Activated CD4-positive, alpha-beta T cell treated with anti-CD3 and anti-CD28 coated beads, Interleukin-2, amount 10 ng/mL, durations not matched to agents 7 days and 5 days (primary cell): ENCODE measurements at places on chromosomes 7 and 10.

- no peak overlapping the region for H3K27ac ChIP-seq
- H3K4me1 ChIP-seq = no peaks in the 10 kb centered on the region
- no peak overlapping the region for H3K4me3 ChIP-seq
- no peaks in the 10 kb centered on the region for H3K36me3 ChIP-seq
- DNase-seq = no peak
Observed at GRCh38 chr7:77501192-77501515, 35.9 kb upstream of the PTPN12 start.

DNA sequence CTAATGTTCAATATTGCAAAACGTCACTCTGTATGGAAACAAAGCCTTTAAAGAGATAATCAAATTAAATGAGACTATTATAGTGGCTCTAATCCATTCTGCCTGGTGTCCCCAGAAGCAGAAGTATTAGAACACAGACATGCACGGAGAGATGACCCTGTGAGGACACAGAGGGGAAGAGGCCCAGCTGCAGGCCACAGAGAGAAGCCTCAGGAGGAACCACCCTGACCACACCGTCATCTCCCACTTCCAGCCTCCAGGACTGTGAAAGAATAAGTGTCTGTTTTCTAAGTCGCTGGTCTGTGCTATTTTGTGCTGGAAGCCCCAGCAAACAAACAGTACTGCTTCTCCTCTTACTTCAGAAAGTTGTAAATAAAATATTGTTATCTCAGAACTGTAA, 283.5 kb upstream of the ADARB2 start:
- H3K4me3 ChIP-seq = no peak overlapping the region
- H3K27ac ChIP-seq = no peak overlapping the region

DNA sequence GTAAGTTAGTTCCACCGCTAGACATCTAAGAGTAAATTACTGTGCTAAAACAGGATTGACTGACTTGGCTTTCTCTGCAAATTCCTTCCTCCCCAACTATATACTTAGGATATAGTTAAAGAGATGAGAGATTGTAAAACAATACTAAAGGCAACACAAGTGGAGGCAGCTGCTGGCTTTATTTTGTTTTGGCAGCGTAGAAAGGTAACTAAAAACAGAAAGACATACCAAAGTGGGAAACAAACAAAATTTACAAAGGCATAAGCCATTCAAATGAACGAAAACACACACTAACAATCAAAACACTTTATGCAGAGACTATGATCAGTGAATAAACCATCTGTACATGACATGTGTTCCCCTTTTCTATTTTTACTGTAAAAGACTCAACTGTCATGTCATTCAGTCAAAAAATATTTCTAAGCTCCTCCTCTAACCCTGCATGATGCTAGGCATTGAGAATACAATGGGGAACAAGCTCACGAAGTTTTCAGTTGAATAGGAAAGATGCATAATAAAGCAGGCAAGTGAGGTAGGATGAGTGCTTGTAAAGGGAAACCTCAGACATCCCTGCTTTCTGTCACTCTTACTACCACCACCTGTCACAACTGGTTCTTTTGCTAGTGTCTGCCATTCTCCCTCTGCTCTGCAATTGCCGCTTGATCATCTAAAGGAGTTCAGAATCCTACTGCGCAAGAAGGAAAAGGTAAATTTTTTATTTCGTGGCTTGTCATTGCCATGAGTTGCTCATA, 64.2 kb upstream of the COL1A2 start:
- H3K27ac ChIP-seq = no peak overlapping the region
- H3K4me1 ChIP-seq = no peaks in the 10 kb centered on the region
- H3K4me3 ChIP-seq = no peak overlapping the region
- DNase-seq = no peak

DNA sequence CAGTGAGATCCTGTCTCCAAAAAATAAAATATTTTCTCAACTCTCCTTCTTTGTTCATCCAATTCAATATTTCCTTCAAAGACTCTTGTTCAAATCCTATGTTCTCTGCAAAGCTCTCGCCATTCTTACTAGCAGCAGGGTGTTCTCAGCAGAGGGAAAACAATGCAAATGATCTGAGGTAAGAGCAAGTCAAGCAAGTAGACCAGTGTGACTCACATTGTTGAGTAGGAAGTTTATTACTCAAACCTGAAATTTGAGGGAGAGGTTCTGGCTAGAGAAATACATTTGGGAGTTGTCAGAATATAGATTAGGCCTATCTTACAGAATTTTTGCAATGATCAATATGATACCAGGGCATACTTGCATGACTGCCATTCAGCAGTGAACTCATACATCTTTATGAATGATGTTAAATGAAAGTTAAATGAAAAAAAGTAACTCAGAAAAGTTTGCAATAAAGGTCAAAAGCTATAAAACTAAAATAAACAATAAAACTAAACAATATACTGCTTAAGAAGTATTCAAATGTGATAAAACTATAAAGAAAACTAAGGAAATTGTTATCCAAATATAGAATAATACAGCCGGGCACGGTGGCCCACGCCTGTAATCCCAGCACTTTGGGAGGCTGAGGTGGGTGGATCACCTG, 5.8 kb downstream of the IDE start:
- no peak overlapping the region for H3K4me3 ChIP-seq
- H3K27ac ChIP-seq = no peak overlapping the region
- peaks cover 2% of the 10 kb centered on the region for H3K27me3 ChIP-seq
- H3K36me3 ChIP-seq = peaks cover 19% of the 10 kb centered on the region
- peaks cover 25% of the 10 kb centered on the region for H3K4me1 ChIP-seq
- DNase-seq = no peak

DNA sequence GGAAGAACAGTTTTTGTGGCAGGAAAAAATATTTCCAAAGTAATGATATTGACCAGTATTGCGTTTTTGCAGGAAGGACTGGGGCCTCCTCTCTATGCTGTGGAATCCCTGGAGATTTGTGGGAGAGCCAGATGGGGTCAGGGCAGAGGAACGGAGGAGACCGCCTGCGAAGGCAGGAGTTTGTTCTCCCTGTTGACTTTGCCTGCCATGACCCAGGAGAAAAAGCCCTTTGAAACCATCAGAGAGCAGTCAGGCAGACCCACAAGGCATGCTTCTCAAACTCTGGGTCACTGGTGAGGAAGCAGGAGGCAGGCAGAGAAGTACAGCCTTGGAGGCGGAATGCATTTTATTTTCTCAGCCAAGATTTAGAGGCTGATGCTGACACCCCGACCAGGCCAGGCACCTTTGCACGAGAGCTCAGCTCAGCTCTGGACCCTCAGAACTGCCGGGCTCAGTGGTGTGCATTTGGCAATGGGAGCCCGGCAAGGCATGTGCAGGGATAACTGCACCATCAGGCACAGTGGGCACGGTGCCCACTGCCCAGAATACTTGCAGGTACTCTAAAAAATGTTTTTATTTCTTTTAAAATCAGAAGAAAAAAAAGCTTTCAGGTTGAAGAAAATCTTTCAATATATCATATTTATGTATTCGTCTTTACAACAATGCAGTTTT, 410.4 kb downstream of the RPS24 start:
- no peaks in the 10 kb centered on the region for H3K36me3 ChIP-seq
- H3K4me1 ChIP-seq = no peaks in the 10 kb centered on the region
- no peak for DNase-seq
- H3K4me3 ChIP-seq = no peak overlapping the region
- no peak overlapping the region for H3K27ac ChIP-seq

GRCh38 chr10:87615856-87616255, 43.8 kb upstream of the PAPSS2 start:
- H3K4me1 ChIP-seq = no peaks in the 10 kb centered on the region
- H3K27me3 ChIP-seq = peaks cover 12% of the 10 kb centered on the region
- no peak overlapping the region for H3K4me3 ChIP-seq
- H3K27ac ChIP-seq = no peak overlapping the region

DNA sequence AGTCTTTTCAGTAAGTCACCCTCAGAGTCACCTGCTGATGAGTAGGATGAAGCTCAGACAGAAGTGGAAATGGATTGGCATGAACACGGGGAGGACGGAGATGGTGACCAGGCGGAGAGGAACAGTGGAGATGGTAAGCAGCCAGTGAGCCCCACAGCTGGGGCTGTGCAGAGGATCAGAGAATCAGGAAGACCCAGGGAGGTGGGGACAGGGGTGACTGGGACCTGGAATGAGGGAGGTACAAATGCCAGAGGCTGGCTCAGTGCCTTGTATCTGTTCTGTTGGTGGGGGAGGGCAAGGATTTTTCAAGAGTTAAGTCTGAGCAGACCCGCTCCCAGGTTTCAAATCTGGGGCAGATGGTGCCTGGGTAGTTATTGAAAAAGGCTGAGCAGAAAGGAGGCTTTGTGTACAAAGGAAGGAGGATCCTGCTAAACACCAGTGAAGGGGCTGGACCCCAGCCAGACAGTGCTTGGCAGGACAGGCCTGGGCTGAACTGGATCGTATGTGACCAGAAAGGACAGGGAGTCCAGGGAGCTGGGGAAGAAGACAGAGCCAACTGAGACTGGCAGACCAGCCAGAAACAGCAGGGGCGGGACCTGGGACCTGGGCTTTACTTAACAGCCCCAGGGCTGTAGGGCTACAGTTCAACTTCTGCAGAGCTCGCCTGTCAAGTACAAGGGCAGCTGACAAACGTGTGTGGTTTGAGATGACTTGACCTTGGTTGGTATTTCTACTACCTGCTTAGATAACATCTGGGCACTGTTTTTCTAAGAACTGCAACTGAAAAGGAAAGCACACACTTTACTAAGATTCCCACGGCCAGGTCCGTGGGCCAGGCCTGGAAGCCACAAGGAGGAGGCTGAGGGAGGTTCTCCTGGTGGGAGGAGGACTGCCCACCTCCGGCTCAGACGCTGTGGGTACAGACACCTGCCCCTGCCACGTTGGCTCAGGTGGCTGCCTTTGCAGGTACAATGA, 13.2 kb upstream of the FRMPD2 start:
- no peak for DNase-seq
- no peaks in the 10 kb centered on the region for H3K36me3 ChIP-seq
- peaks cover 11% of the 10 kb centered on the region for H3K27me3 ChIP-seq
- H3K4me1 ChIP-seq = peaks cover 27% of the 10 kb centered on the region
- H3K4me3 ChIP-seq = no peak overlapping the region

DNA sequence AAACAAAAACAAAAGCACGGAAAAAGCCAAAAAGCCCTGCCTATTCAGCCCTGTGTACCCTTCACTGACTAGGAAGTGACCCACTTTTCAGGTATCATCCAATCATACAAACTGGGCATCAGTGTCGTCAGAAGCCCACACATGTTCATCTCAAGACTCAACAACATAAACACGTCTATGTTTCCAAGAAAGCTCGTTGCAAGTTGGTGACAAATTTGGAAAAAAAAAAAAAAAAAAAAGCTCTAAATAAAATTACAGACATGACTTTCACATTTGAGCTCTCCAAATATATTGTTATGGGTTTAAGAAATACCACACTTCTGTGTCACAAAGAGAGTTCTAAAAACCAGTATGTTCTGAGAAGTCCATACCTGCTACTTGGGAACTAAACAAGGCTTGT, 204.7 kb upstream of the KLF14 start:
- peak overlapping the region; percentile 83 for H3K27ac ChIP-seq
- no peak overlapping the region for H3K4me3 ChIP-seq
- DNase-seq = no peak
- H3K36me3 ChIP-seq = peaks cover 74% of the 10 kb centered on the region

GRCh38 chr10:91422915-91423314, 12.8 kb downstream of the HECTD2 start:
- H3K36me3 ChIP-seq = no peaks in the 10 kb centered on the region
- no peak overlapping the region for H3K27ac ChIP-seq
- H3K27me3 ChIP-seq = no peaks in the 10 kb centered on the region
- no peak for DNase-seq
- peaks cover 9% of the 10 kb centered on the region for H3K4me1 ChIP-seq

GRCh38 chr10:51615764-51616298, 83.6 kb downstream of the CSTF2T start:
- no peaks in the 10 kb centered on the region for H3K27me3 ChIP-seq
- H3K4me3 ChIP-seq = no peak overlapping the region

DNA sequence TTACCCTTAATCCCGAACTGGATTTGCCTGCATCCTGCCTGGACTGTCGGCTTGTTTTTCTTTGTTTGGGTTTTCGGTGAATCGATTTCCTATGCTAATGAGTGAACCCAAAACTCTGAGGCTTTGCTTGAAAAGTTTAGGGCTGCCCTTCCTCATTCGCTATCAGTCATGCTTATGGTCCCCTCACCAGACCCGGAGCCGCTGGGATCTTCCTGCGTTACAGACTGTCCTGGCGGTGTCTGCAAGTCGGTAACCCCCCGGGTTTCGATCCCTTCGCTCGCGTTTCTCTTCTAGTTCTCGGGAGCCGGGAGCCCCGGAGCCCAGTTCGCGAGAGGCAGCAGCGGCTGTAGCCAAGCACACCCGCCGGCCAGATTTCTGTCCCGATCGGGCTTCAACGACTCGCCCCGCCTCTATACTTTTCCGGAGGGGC, 2.2 kb downstream of the EMX2 start:
- peaks cover 86% of the 10 kb centered on the region for H3K27me3 ChIP-seq
- peak overlapping the region; percentile 64 for H3K4me3 ChIP-seq
- H3K36me3 ChIP-seq = peaks cover 4% of the 10 kb centered on the region

- H3K27ac ChIP-seq = no peak overlapping the region
- H3K36me3 ChIP-seq = no peaks in the 10 kb centered on the region
- H3K4me1 ChIP-seq = no peaks in the 10 kb centered on the region
Observed at GRCh38 chr7:155517969-155518368, 28.4 kb downstream of the CNPY1 start.
